NCI-H1436 (cell line): ENCODE measurements at places on chromosomes 1 and 21.
A peak's percentile ranks its signal among the peaks of the same experiment; 100 is the strongest.

GRCh38 chr1:42152119-42152518 lies 1.1 kb upstream of the GUCA2B start:
- no peak for DNase-seq

DNA sequence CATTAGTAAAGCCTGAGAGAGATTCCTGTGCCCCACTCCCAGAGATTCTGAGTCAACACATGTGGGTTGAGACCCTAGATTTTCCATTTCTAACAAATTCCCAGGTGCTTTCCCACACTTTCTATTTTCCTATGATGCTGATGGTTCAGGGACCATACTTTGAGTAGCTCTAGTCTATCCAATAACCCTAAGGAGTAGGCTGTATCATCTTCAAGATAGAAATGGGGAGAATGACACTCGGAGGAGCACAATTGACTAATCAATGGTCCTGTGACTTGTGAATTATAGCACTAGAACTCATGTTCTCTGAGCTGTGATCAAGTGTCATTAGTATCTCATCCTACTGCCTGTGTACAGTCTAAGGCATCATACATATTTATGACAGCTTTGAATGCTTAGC lies 232.9 kb upstream of the B3GALT2 start:
- DNase-seq = no peak

- no peak for DNase-seq
Measured at GRCh38 chr21:44487831-44488230, 32.5 kb downstream of the LRRC3 start.

- no peak for DNase-seq
Measured at GRCh38 chr1:108045460-108045859, 80.5 kb upstream of the VAV3 start.

GRCh38 chr21:17869115-17869514 lies 50.0 kb upstream of the C21orf91 start:
- DNase-seq = no peak

- DNase-seq = no peak
Measured at GRCh38 chr1:59352065-59352464, 55.2 kb downstream of the FGGY start.

DNA sequence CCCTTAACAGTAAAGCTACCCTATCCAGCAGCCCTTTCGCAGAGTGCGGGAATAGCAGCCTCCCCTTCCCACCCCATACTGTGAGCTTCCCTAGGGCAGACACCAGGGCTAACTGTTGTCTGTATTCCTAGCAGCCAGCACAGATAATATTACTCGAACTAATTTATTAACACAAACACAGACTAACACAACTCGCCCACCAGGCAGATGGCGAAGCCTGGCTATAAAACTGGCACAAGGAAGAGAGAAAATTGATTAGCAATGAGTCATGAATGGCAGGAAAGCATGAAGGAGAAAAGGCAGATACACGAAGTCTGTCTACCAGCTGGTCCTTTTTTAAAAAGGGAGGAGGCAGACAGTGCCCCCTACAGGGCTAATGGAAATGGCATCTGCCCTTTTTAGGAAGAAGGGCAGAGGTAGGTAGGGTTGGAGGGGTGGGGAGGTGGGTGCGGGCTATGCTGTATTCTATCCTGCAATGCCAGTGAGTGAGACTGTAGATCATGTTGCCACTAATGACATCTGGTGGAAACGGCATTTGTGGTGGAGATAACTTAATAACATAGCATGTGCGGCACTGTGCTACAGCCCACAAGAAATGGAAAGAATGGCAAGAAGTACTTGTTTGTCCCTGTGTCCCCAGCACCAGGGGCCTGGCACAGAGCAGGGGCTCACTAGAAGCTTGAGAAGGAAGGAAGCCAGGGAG lies 30.6 kb upstream of the CTPS1 start:
- DNase-seq = peak; percentile 38

DNA sequence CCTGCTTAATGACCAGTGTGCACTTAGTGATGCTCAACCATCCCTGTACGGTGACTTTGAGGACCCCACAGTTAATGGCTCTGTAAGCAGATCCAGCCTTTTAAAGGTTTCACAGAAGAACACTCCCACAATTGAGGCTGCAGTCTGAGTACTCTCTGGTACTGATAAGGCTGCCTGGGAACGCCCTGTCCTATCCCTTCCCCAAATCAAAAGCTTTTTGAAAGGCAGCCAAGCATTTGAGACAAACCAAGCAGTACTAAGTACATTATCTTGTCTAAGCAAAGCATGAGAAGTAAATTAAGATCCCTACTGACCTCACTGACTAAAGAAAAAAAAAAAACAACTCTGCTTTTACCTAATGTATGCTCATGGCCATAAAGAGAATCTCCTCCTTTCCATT lies 60.7 kb downstream of the SH3GLB1 start:
- no peak for DNase-seq

- DNase-seq = no peak
Measured at GRCh38 chr1:212688341-212689047, 11.1 kb downstream of the BATF3 start.

GRCh38 chr21:45867041-45867666 lies 114.4 kb upstream of the COL6A1 start:
- DNase-seq = no peak

DNA sequence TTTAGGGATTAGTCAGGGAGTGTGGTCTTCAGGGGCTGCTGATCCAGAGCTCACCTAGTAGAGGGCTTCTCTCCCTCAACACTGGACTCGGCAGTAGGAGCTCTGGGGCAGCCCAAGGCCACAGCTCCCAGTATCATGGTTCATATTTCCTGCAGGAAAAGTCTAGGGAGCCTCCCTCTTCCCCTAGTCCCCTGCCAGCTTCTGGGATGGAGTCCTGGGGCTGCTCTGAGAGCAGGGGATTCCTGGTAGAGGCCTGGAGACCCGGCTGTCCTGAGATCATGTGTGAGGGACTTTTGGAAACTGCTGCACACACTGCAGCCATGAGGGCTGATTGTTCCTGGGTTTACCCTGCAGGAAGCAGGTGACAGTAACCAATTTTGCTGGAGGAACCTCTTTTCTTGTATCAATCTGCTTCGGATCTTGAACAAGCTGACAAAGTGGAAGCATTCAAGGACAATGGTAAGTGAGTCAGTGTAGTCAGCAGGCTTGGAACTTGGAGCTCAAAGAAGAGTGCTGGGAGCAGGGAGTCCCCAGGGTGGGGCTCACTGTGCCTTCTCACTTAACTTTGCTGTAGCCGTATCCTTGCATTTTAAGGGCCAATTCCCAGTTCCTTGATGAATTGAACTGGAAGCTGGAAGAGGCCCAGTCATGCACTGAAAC lies 16.3 kb downstream of the STRIP1 start:
- DNase-seq = no peak

- DNase-seq = no peak
Measured at GRCh38 chr1:77014073-77014788, 147.0 kb downstream of the ST6GALNAC5 start.

- no peak for DNase-seq
Measured at GRCh38 chr21:26814386-26814785, 30.8 kb downstream of the ADAMTS1 start.

DNA sequence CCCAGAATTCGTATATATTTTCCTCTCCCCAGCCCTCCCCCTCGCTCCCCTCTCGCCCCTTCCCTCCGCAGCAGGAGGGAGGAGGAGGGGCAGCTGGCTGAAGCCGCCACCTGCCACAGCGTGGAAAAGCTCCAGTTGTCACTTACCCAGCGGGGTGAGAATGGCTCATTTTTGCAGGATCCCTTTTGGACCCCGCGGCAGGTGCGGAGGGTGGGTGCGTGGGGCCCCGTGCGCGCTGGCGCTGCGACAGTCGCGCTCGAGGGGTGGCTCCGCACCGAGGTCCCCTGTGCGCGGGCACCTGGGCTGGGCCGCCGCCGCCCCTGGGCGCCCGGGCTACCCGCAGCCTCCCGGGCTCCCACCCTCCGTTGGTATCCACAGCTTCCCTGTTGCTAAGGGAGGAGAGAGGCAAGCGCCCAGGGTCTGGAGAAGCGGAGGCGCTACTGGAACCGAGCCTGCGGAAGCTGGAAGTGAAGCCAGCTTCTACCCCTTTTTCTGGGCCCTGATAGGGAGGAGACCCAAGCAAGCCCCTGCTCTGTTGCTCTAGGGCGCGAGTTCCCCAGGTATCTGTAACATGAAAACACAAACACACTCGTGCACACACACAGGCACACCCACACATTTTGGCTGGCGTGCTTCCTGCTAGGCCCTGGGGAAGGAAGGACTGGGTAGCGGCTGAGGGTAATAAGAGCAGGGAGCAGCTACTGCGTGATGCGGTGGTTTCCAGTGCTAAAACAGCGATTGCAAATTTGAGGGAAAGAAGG lies at the start of gene ERICH3:
TSS of gene ERICH3 (minus strand) at position 442 of the 761 bp plus-strand sequence. CDS start at position 169, 273 bp downstream.
- DNase-seq = peak; percentile 12

GRCh38 chr1:6054596-6054995 lies 8.9 kb downstream of the KCNAB2 start:
- DNase-seq = no peak

- no peak for DNase-seq
Measured at GRCh38 chr1:214445199-214445598, 106.2 kb downstream of the PTPN14 start.

GRCh38 chr1:227883073-227883520 lies 64.6 kb downstream of the WNT9A start:
- DNase-seq = no peak

GRCh38 chr21:41367945-41368734 lies 6.3 kb downstream of the MX2 start:
- DNase-seq = no peak

DNA sequence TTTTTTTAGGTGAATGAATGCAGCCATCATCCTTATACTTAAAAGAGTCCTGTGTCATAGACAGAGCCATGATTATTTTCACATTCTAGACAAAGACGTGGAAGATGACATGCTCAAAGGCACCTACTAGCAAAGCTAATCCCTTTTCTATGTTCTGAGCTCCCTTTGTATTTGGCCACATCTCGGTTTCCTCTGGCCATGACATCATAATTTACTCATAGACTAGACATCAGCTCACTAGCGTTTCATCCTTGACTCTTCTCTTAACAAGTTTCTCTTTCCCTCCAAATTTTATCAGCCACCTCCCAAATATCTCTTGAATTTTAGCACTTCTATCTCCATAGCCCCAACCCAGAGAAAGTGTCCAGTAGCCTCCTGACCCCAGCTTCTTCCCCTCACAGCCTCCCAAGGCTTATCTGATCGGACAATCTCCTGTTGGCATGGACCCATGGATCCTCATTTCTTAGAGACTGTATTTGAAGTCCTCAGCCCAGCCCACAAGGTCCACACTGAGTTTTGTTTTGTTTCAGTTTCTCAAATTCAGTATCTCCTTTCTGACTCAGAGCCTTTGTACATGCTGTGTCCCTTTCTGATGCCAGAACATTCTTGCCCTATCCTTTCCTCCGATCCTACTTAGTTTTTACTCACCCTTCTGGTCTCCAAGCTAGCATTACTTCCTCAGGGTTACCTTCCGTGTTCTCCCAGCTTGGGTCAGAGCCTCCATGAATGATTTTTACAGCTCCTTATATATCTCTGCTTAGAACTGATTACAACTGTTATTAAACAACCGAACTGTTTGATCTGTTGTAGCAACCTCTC lies 33.0 kb upstream of the EPS8L3 start:
- DNase-seq = no peak

DNA sequence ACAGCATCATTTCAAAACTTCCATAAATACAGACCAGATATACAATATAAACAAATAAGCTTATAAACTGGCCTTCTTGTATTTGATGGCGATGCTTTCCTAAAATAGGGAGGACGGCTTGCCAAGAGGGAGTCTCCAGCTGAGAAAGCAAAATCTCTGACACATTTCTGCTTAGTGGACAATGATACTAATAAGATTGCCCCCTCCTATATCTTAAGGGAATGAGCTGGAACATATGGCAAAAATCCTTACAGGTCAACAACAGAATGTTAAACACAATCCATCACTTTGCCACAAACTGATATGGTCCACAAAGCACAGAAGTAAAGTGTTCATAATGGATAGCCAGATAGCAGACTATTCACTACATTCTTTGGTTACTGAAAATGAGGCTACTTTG lies 7.1 kb upstream of the GADD45A start:
- DNase-seq = no peak

DNA sequence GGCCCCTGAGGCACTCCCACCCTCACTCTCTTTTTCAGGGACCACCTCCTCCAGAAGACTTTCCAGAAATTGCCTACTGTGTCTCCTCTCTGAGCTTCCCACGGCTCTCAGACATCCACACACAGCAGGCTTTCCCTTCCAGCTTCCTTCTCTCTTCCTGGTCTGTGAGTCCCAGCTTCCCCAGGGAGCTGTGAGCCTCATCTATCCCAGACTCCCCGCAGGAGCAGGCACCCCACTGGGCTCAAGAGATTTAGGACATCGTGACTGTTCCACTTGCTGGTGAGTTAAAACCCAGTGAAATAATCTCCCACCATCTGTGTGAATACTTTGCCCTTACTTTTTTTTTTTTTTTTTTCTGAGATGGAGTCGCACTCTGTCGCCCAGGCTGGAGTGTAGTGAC lies 22.0 kb upstream of the PRELP start:
- DNase-seq = no peak

DNA sequence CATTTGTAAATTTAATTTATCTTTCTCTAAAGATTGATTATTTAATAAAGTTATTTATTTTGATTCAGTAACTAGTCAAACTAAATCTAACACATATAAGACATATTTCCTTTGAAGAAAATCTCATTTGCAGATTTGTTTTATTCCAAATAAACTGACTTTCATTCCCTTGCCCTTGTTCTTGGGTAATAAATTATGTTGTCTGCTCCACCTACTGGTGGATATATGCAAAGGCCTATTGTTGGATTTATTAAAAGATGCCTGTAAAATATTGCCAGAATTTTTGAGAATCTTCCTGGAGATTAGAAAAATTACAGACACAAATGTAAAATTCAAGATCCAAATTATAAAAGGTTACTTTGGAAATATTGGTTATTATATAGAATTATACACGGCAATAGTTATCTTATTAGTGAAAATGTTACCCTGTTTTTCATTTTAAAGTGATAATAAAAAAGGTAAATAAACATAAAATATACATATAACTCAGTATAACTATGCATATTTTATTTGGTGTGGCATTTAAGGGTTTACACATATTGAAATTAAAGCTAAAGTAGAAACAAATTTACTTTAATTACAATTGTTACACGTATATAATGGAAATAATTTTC lies 116.1 kb downstream of the SPATA17 start:
- DNase-seq = peak; percentile 35

DNA sequence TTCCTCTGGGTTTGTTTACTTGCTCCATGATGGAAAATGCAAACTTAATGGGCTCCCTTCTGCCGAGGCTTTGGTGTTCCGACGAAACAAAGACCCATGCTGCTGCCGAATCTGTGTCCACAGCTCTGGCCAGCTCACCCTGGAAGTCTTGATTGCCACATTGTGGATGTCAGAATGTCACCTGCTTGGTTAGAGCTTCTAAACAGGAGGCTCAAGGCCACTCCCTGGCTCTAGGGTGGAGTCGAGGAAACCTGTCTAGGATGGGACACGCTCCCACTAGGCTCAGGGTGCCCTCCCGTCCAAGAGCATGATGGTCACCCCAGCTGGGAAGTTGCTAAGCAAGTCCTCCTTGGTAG lies 279.3 kb upstream of the VAMP3 start:
- DNase-seq = no peak

DNA sequence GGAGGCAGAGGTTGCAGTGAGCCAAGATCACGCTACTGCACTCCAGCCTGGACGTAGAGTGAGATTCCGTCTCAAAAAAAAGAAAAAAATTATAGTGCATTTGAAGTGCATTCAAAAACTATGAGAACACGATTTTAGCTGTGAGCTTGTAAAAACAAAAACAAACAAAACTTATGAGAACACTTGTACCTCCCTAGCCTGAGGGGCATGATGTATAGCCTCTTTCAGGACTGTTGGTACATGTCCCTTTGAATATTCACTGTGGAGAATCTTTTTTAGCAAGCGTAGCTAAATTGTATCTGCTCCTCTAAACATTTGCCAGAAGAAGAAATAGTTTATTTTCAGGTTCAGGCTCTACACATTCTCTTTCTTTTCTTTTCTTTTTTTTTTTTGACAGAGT lies 9.5 kb upstream of the DEGS1 start:
- no peak for DNase-seq

- DNase-seq = no peak
Measured at GRCh38 chr1:230808281-230808872, 59.9 kb downstream of the C1orf198 start.
